ENCODE measurements at places on chromosomes 6 and 20. TPM values are rescaled to one million over a fixed set of nuclear protein-coding genes. Genes with fewer than 3 reads are reported as not detected.

ARMH2 gene
- 1.6 TPM for total RNA-seq

ZBTB12 gene
- 2.2 TPM for total RNA-seq

VSX1 gene
- total RNA-seq, result not detected

ULBP1 gene
- total RNA-seq, result 2.0 TPM

KHDC1L gene
- total RNA-seq, result not detected

ADIG gene
- total RNA-seq, result not detected

ACTL10 gene
- 3.1 TPM for total RNA-seq

NNAT gene
- not detected for total RNA-seq

ZNF341 gene
- total RNA-seq, result 7.4 TPM
